ENCODE measurements at places on chromosomes 12 and 14.

DNA sequence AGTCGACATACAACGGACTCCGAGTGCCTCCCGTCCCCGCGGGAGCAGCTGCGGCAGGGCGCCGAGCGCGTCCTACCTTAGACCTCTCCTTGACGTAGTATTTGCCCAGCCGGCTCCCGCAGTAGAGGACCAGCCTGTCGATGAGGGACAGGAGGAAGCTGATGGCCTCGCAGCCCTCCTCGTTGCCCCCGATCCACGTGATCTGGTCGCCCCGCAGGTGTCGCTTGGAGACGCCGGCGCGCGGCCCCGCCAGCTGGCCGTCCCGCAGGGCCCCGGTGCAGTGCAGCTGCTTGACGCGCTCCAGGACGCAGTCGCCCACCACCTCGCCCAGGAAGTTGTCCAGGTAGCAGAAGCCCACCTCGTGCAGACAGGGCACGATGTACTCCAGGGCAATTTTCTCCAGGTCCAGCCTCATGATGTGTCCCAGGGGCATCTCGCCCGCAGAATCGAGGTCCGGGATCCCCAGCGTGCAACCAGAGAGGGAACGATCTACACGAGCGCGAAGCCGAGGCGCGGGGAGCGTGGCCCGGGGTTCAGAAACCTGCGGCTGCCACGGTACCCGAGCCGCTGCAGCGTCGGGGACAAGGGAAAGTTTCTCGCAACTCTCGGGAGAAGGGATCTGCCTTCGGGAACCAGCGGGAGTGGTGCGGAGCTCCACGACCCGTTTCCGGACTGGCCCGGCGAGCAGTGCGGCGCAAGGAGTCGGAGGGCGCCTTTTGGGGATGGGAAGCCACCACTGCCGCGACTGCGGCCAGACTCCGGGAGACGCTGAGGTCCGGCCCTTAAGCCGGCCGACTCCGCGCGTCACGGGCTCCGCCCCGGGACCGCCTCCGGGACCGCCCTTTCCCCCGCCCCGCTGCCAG lies at the start of gene EGLN3:
Gene EGLN3 (minus strand): TSS at position 755 of the 863 bp plus-strand sequence. CDS start 322 bp downstream, at position 433.
- DNase-seq = no peak

DNA sequence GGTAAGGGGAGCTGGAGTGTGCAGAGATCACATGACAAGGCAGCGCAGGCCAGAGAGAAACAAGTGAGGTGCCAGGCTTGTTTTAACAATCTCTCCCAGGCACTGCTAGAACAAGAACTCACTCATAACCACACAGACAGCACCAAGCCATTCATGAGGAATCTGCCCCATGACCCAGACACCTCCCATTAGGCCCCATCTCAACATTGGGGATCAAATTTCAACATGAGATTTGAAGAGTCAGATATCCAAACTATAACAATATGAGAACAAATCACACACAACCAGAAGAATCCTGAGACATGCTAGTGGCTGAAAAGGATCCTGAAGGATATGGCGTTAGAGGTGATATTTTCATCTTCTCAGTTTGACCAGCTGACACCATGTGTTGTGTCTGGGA lies 21.9 kb downstream of the OR6J1 start:
- no peak for DNase-seq

GRCh38 chr14:65351493-65352194 lies 60.9 kb upstream of the FUT8 start:
- DNase-seq = no peak

DNA sequence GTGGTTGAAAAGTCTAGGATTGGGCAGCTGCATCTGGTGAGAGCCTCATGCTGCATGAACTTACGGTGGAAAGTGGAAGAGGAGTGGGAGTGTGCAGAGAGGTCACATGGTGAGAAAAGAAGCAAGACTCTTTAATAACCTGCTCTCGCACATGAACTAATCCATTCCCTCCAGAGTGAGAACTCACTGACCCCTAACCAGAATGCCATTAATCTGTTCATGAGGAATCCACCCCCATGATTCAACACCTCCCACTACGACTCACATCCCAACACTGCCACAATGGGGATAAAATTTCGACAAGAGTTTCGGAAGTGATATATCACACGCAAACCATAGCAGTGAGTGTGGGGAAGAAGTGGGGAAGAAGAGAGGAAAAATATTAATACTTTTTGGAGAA lies 377.4 kb downstream of the NAV3 start:
- no peak for DNase-seq

GRCh38 chr14:67673451-67673850 lies 981 bp downstream of the VTI1B start:
- DNase-seq = no peak

- DNase-seq = no peak
These were observed 280.9 kb upstream of the FLRT2 start for GRCh38 chr14:85248881-85249635.

- no peak for DNase-seq
These were observed 139.3 kb downstream of the TTC7B start for GRCh38 chr14:90676912-90677311.

- DNase-seq = no peak
These were observed 75.3 kb upstream of the SFSWAP start for GRCh38 chr12:131635491-131636122.

DNA sequence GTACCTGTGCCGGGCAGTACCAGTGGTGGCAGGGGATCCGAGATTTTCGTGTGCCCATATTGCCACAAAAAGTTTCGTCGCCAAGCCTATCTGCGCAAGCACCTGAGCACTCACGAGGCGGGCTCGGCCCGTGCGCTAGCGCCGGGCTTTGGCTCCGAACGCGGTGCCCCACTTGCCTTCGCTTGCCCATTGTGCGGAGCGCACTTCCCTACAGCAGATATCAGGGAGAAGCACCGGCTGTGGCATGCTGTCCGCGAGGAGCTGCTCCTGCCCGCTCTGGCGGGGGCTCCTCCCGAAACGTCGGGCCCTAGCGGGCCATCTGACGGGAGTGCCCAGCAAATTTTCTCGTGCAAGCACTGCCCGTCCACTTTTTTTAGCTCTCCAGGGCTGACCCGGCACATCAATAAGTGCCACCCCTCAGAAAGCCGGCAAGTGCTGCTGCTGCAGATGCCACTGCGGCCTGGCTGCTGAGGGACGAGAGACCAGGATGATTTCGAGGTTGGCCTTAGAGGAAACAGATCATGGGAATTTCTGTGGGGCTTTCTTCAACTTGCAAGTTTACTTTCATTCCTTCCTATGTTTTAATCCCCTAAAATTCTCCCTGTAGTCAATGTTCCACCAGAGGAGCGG lies 1.6 kb downstream of the INSM2 start:
- DNase-seq = no peak

DNA sequence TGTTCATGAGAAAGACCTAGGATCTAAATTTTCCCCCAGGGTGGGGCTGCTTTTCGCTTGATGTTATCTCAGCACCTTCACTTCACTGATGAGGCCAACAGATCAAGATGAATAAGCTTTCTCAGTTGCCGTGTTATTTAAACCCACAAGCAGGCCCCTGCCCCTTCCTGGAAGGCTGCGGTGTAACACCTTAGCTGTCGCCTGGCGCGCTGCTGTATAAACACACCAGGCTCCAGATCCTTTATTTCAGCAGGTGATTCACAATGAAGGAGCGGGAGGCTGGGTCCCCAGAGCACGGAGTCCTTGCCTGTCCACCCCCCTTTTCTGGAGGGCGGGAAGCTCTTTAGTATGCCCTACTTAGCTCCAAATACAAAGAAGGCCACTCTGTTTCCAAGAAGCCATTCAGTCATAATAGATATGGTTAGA lies 515.4 kb downstream of the FUT8 start:
- DNase-seq = no peak

DNA sequence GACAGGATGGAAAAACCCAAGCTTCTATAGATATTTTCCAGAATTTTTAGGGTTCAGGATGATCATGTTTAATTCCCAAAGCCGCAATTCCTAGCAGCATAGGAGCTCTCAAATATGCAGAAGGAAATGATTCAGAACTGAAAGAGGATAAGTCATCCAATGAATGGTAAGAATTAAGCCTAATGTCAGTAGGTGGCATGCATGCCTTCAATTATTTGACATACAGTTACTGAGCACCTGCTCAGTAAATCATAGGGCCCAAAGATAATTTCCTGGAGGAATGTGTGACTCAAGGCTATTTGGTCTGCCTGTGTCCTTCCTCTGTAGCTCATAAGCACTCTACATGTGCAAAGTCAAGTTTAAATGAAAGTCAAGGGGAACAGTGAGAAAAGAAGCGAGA lies 116.8 kb upstream of the SLC38A4 start:
- no peak for DNase-seq

DNA sequence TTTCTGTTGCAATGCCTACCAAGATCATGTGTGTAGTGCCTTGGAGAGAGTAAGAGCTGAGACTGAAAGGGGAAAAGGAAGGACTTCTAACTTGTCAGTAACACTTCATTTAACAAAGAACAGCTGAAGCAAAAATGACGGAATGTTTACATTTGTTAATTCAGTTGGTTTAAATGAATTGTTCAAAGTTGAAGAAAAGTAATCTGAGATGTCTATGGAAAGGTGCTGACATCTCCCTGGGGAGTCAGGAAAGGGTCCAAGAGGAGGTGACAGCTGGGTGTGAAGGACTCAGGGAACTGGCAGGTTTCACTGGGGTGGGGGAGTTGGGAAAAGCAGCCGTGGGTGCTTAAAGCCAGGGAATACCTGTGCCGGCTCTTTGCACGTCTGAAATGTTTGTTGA lies 7.9 kb downstream of the TMEM63C start:
- DNase-seq = no peak

DNA sequence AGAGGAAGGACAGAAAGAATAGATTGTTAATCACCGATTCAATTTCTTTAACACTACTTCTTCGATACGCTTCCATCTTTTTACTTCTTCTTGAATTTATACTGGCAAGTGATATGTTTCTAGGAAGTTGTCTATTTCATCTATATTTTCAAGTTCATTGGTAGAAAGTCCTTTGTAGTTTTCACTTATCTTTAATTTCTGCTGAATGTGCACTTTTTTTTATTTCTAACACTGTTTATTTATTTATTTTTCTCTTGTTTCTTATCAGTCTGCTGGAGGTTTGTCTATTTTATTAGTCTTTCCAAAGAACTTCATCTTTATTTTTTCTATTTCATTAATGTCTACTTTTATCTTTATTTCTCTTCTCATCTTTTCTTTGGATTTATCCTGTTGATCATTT lies 63.6 kb downstream of the SIX1 start:
- no peak for DNase-seq

GRCh38 chr12:66087365-66087943 lies 43.1 kb downstream of the LLPH start:
- peak; percentile 77 for DNase-seq

GRCh38 chr14:36676236-36676635 lies 14.6 kb downstream of the PAX9 start:
- DNase-seq = no peak

GRCh38 chr12:118337194-118337838 lies 35.4 kb downstream of the TAOK3 start:
- DNase-seq = no peak

DNA sequence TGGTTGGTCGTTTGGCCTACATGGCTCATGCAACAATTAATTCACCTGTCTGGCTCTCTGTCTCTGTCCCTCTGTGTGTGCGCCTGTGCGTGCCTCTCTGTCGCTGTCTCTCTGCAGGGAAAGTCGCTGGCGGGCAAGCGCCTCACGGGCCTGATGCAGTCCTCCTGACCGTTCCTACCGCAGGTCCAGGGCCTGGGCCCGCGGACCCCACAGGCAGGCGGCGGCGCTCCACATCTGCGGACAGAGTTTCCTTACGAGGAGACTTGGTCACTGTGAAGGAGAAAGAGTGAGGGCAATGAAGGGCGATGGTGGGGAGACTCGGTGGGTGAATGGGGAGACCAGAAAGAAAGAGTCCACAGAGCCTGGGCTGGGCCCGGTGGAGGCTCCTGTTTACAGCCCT lies 331.6 kb downstream of the DPF3 start:
- DNase-seq = no peak

GRCh38 chr14:105487449-105487985 lies 831 bp downstream of the CRIP1 start:
- peak; percentile 55 for DNase-seq
